NCI-H1105 (cell line): ENCODE measurements at places on chromosomes 2 and 18.

DNA sequence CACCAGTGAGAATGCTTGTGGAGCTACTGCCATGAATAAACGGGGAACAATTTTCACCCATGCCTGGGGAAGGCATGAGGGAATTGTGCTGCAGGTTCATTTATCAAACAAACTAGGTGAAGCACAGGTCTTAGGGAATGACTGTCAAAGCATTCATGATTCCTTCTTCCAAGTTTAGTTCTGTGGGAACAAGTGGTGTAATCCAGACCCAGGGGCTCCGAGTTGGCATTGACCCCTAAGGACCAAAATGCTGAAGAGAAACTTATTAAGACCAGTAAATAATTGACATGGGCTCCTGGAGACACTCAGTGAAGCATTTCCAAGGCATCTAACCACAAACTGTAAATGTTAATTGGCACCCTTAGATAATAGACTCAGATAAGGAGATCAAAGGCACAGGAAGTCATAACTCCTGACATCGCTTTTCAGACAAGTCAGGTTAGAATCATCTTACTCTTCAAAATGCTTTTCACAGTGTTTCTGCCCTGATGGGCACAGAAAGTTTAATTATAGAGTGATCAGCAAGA lies 96.9 kb downstream of the SPP2 start:
- peak; percentile 52 for DNase-seq

DNA sequence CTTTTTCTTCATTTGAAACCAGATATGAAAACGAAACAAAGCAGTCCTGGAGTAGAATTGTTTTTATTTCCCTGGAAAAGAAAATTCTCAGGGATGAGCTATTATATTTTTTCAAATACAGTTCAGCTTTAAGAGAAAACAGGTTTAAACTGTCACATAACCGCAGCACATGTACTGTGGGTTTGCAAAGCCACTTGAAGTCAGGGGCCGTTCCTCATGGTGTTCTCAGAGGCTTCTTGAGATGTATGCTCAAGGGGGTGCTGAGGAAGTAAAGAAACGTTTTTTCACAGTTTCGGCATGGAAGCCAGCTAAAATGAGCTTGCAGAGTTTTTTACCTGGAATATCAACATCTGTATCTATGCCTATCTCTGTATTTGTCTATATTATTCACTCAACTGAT lies 225.3 kb downstream of the MC4R start:
- no peak for DNase-seq

GRCh38 chr2:128640845-128641360 lies 322.2 kb upstream of the HS6ST1 start:
- DNase-seq, result no peak

DNA sequence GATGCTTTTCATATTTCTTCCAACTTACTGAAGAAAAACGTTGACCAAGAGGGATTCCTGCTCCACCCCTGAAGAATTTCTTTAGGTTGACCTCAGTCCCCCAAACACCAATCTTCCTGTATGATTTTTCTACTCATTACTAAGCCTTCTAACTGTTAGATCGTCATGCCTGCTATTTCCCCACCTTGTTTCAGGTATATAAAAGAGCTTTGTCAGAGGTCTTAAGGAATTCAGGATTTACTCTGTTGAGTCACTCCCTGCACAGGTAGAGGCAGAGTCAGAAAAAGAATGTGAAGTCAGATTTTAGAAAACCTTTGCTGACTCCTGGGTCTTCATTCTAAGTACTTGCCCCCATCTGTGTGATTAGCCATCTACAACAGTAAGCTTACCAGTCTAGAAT lies 83.8 kb upstream of the NOSTRIN start:
- DNase-seq, result no peak

- no peak for DNase-seq
Measured at GRCh38 chr2:146158072-146158674, 1638.3 kb upstream of the ZEB2 start.

DNA sequence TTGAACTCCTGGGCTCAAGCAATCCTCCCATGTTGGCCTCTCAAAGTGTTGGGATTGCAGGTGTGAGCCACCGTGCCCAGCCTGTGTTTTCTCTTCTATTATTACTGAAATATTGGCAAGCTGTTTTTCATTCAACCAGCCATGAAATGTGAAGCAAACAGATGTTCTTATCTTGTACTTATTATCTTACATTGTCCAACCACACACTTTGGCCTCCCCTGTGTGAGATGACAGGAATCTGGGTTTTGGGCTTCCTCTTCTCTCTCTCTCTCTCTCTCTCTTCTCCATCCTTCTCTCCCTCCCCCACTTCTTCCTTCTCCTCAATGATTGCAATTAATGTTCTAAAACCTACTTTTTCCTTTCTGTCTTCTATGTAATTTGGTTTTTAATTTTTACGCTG lies 33.1 kb downstream of the RAMP1 start:
- no peak for DNase-seq

DNA sequence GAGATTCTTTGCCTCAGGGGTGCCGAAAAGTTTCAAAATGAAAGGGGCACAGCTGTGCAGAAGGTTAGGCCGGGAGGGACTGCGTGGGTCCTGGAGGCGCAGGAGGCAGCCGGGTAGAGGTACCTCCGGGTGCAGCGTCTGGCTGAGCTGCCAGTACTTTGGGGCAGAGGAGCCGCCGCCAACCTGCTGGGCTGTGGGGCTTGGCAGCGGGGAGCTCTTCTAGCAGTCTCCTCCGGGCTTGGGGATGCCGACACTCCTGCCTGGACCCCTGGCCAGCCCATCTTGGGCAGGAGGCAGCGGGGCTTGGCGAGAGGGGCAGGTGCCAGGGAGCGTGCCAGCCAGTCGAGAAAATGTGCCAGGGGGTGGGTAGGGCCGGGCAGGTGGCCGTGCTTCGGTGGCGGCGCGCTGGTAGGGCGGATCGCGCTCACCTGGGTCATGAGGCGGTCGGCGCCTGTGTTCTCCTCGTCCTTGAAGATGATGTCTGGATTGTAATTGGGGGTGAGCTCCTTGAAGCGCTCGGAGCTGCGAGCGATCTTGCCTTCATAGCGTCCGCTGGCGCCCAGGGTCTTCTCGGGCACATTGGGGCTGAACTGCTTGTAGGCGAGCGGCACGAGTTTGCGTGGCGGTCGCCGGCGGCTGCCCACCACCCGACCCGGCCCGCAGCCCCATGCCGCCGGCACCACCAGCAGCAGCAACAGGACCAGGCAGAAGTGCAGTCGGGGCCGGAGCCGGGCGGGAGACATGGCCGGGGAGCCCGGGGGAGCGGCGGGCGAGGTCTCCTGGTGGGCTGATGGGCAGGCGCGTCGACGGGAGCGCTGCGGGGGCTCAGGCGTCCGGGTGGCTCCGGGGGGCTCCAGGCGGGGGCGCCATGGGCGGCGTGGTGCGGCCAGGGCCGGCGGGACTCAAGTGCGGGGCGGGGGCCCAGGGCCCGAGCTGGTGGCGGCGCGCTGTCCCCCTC lies 717 bp downstream of the IHH start:
- DNase-seq, result no peak
